Hematopoietic multipotent progenitor cell treated with erythropoietin and hydrocortisone succinate and interleukin-3 and kit ligand, for 6 days (in vitro differentiated cells): ENCODE measurements at places on chromosomes 7 and 10.
A peak's percentile ranks its signal among the peaks of the same experiment; 100 is the strongest.

DNA sequence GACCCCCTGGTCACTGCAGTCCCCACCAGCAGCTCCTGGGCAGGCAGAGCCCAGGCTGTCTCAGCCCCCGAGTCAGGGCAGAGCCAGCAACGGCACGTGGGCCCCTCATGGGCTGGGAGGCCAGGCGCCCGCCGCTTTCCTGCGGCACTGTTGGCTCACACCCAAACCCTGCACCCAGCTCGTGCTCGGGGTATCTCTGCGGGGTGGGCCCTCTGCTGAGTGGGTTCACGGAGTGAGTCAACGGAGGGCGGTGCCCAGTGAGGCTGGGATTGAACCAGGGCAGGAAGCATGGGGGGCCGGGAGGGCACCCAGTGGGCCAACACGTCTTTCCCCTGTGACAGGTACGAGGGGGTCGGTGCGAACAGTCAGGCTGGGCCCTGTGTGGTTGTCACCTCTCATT is 28.9 kb downstream of the ADAP1 start:
- peak; percentile 91 for DNase-seq

DNA sequence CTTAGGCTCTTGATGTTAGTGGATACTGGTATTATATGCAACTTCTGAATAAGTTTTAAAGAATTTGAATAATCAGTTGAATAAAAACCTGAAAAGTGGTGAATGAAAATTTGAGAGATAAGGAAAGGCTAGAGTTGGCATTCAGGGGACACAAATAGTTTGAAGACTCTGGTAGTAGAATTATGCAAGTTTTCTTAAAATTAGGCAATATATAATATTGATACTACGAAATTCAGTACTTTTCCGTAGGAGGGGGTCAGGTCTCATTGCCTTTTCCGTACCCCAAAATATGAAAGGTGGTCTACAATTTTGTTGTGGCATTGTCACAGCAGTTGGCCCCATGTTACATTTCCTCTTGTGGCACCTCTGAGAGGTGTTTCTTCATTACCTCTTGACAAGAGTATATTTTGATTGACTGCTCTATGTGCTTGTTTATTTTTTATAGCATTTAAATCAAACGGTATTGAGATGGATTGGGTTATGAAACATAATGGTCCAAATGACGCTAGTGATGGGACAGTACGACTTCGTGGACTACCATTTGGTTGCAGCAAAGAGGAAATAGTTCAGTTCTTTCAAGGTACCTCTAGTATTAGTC is 4.1 kb upstream of the PBLD start:
- no peak for DNase-seq

GRCh38 chr10:60495338-60496055 is 105.8 kb upstream of the ANK3 start:
- DNase-seq, result no peak

GRCh38 chr10:103843045-103843444 is 12.3 kb downstream of the SH3PXD2A start:
- DNase-seq, result no peak

GRCh38 chr7:63900394-63901203 is 98.0 kb upstream of the ZNF722 start:
- peak; percentile 86 for DNase-seq

DNA sequence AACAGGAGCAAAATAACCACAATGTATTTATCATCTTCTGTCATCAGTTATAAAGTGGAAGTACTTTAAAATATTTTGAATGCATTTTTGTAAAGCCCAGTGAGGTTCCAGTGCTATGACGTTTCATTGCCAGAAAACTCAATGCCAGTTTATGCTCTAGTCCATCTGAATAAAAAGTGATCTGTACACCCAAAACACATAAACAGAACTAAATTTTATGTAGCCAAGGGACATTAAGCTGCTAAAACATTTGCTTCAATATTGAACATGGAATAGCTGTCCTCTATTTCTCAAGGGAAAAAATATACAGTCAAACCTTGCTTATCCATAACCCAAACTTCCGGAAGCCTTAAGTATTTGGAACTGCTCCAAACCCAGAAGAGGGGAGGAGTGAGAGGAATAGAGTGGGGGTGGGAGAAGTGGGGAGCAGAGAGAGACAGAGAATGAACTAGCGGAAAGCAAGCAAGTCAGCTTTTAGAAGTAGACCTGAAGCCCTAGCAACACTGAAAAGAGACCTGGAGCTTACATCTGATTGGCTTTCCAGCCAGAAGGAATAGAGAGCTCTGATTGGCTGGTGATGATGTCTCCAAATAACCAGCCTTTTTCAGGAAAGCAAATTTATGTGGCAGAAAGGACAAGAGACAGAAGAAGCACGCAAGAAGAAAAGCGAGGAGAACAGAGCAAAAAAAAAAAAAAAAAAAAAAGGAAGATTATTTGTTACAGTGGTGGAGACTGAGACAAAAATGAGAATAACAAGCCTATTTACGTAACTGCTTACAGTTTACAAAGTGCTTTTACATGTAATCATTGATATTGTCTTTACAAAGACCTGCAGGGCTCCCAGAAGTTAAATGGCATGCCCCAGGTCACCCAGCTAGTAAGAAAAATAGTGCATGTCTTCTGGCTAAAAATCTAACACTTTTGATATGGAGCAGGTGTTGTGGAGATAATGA is 196.0 kb downstream of the RNLS start:
- DNase-seq, result peak; percentile 82

DNA sequence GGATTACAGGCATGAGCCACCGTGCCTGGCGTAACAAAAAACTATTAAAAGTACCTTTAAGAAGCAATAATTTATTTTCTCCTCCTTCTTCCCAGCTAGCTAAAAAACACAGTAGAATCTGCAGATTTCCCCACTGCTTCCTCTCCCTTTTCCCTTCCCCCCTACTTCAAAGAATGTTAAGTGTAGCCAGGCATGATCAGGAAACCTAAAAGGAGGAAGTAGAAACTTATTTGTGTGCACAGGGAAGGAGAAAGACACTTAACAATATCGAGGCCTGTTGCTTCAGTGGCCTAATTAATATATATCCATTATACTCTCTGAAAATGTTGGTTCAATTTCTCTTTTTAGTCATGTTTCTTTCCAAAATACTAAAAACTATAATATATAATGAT is 127.7 kb downstream of the NRBF2 start:
- DNase-seq, result peak; percentile 43

DNA sequence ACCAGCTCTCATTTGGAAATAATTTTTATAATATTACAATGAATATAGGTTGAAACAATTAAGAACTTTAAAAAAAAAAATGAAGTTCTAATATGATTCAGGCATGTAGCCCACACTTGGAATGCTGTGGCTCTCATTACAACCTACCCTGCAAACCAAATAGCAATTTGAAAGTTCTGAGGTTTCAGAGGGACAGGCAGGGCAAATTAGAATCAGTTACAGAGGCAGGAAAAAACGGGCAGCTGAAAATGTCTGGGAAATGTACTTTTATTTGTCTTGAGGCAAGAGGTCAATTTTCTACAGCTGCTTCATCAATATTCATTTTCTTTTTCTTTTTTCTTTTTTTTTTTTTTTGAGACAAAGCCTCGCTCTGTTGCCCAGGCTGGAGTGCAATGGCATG is 95.3 kb downstream of the PIP4K2A start:
- no peak for DNase-seq

DNA sequence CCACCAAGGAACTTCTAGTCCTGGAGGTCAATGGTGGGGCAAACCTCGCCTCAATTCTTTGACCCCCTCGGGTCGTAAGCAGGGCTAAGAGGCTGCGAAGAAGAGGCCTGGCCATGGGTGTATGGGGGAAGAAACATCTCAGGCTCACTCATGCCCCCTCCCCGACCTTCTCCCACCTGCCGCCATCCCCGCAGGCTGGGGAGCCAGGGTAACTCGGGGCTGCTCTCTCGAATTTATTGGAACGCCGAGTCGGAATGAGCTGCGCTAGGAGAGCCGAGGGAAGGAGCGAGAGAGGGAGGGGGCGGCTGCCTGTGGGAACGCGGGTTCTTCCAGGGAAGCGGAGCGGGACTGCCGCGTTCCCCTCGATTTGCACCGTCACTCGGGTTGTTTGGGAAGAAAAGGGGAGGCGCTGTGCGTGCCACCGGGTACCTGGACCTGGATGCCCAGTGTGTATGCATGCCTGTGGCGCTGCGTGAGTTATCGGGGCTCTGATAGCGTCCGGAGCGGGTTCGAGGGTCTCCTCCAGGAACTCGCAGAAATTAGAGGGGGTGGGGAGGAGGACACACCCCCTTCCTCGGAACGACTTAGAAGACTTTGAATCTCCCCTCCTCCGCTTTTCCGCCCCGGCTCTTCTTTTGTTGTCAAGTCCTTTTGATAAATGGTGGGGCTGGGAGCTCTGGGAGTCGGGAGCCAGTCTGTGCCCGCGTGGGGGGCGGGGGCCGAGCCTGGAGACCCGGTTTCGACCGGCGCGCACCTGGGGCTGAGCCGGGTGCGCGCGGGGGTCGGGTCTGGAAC is 1.8 kb upstream of the ZNF503 start:
- DNase-seq, result no peak

DNA sequence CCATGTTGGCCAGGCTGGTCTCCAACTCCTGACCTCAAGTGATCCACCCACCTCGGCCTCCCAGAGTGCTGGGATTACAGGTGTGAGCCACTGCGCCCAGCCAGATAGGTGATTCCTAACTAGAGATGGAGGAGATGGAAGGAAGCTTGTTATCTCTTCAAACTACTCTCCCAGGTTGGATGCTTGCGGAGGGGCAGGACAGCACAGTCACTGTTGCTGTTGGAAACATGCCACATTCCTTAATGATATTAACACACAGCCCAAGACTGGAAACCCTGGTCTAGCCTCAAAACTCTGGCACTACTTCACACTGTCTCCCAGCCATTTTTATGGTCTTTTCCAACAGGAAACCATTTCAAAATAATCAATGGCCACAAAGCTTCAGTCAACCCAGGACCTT is 468.8 kb upstream of the NRP1 start:
- DNase-seq, result no peak

DNA sequence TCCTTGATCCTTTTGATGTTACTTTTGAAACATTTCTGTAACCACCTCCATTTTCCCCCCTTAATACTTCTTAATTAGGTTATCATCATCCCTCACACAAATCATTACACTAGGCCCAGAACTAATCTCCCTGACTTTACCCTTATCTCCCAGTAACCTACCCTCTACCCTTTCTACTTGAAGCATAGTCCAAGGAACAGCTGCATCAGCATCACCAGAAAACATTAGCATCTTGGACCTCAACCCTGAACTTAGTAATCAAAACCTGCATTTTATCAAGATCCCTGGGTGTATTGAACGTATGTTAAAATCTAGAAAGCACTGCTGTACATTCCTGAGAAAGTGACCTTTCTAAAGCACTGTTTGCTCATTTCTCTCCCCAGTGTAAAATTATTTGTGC is 38.8 kb downstream of the MGAM2 start:
- no peak for DNase-seq

GRCh38 chr7:104408371-104408770 is 80.0 kb downstream of the LHFPL3 start:
- DNase-seq, result no peak

- no peak for DNase-seq
Observed at GRCh38 chr10:107727767-107728317, 563.3 kb upstream of the SORCS1 start.

- no peak for DNase-seq
Observed at GRCh38 chr7:74099031-74099430, 15.4 kb downstream of the LIMK1 start.

DNA sequence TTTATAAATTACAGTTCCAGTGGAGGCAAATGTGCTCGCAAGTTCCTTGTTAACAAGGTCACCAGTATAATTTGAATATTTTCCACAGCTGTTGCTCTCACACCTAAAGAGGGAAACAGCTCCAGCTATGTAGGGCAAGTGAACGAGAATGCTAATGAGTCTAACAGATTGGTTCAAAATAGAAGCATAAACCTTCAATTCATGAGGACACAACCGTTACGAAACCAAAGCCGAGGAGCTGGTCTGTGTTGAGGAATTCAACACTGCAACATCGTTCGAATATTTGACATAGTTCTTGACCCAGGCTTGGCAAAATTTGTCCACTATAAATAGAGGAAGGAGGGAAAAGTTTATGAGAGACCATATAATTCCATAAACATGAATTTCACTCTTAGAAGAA is 161.3 kb downstream of the KLF6 start:
- no peak for DNase-seq

- DNase-seq, result no peak
Observed at GRCh38 chr10:71599518-71599917, 120.1 kb downstream of the C10orf105 start.

GRCh38 chr7:6121141-6121540 is 90.0 kb downstream of the ANKRD61 start:
- DNase-seq, result peak; percentile 22

- DNase-seq, result peak; percentile 49
Observed at GRCh38 chr10:11403116-11403515, 208.3 kb downstream of the USP6NL start.
